ENCODE measurements at places on chromosomes 2 and 18.

GRCh38 chr2:186544255-186544675 lies 45.6 kb upstream of the ITGAV start:
- DNase-seq = no peak

DNA sequence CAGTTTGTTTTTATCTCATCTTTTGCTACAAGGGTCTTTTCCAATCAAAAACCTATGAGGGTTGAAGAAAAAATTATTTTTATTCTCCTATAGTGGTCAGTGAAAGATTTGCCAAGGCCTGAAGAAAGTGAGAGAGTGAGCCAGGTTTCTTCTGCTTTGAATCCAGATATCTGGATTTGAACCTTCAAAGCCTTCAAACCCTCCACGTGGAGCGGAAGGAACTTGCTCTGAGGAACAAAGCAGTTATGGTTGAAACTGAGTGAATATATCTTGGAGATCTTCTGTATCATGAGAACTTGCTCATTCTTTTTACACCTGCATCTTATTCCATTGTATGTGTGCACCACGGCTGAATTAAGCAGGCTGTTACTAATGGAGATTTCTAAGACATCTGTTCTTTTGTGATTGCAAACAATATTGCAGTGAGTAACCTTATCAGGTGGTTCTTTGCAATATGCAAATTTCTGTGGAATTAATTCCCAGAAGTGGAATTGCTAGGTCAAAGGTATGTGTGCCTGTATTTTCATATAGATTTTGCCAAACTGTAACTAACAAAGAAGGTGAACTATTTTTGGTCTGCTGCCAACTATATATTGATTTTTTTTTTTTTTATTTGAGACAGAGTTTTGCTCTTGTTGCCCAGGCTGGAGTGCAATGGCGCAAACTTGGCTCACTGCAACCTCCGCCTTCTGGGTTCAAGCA lies 147.9 kb downstream of the B3GNT2 start:
- no peak for DNase-seq

- DNase-seq = peak; percentile 39
Observed at GRCh38 chr2:191675807-191676721, 1.9 kb upstream of the NABP1 start.

DNA sequence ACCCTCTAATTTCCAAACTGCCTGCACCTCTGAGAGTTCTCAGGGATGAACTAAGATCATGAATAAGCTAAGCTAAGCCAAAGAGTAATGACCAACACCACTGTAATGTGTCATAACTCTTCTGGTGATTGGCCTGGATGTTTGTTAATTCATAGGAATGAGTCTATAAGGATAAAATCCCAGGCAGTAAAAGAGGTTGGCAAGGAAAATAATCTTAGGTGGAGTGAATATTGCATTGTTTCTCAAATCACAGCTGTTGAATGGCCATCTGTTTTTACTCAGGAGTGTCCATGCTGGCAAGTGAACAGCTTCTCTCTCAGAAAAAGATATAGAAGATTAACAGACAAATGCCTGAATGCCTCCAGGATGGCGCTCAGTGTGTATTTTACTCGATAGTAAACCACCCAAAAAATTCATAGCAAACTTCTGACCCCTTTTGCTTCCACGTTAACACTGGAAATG lies 60.8 kb upstream of the GLS start:
- no peak for DNase-seq
